ENCODE measurements at places on chromosomes 1 and 21. TPM values are rescaled to one million over a fixed set of nuclear protein-coding genes. Genes with fewer than 3 reads are reported as not detected.

Gene ADGRL4
- total RNA-seq, result 74.4 TPM

Gene VPS45
- total RNA-seq, result 45.6 TPM

GRCh38 chr1:107142140-107142542, 1.3 kb downstream of the NTNG1 start:
- DNase-seq, result no peak
- H3K27me3 ChIP-seq, result no peaks in the 10 kb centered on the region
- H3K27ac ChIP-seq, result no peak overlapping the region
- no peaks in the 10 kb centered on the region for H3K36me3 ChIP-seq
- H3K4me3 ChIP-seq, result peak overlapping the region; percentile 56

- H3K27ac ChIP-seq, result peak overlapping the region; percentile 54
- no peaks in the 10 kb centered on the region for H3K36me3 ChIP-seq
- no peak for DNase-seq
- H3K4me3 ChIP-seq, result no peak overlapping the region
- H3K4me1 ChIP-seq, result no peaks in the 10 kb centered on the region
- no peaks in the 10 kb centered on the region for H3K27me3 ChIP-seq
These were observed 29.8 kb downstream of the SLC30A1 start for GRCh38 chr1:211549092-211549711.

DNA sequence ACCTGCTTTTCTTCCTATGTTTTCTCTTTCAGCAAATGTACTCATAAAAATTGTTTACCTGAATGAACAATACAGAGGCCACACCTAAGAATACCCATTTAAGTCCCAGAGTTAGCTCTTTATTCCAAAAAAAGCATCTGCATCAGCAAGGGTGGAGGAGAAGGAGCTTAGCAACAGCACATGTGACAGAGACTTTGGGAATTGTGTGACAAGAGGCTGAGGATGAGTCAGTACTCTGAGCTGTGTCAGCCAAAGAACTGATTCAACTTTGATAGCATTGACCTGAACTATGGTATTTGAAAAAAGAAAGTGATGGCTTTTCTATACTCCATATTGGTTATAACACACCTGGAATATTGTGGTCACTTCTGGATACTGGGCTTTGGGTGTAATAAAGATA, 162.7 kb downstream of the ZNF648 start:
- no peak for DNase-seq
- H3K27ac ChIP-seq, result no peak overlapping the region
- no peak overlapping the region for H3K4me3 ChIP-seq
- H3K36me3 ChIP-seq, result no peaks in the 10 kb centered on the region
- no peaks in the 10 kb centered on the region for H3K27me3 ChIP-seq

Gene AMY1B
- total RNA-seq, result not detected

Gene HSD3B2
- not detected for total RNA-seq

Gene OR10K2
- total RNA-seq, result not detected

Gene LCE3E
- total RNA-seq, result not detected

Gene OR2T34
- not detected for total RNA-seq

GRCh38 chr1:59453297-59453968, 156.5 kb downstream of the FGGY start:
- DNase-seq, result no peak
- H3K27ac ChIP-seq, result no peak overlapping the region
- H3K4me3 ChIP-seq, result no peak overlapping the region
- H3K36me3 ChIP-seq, result no peaks in the 10 kb centered on the region
- no peaks in the 10 kb centered on the region for H3K27me3 ChIP-seq
- H3K4me1 ChIP-seq, result no peaks in the 10 kb centered on the region

Gene FAM151A
- 0.16 TPM for total RNA-seq

DNA sequence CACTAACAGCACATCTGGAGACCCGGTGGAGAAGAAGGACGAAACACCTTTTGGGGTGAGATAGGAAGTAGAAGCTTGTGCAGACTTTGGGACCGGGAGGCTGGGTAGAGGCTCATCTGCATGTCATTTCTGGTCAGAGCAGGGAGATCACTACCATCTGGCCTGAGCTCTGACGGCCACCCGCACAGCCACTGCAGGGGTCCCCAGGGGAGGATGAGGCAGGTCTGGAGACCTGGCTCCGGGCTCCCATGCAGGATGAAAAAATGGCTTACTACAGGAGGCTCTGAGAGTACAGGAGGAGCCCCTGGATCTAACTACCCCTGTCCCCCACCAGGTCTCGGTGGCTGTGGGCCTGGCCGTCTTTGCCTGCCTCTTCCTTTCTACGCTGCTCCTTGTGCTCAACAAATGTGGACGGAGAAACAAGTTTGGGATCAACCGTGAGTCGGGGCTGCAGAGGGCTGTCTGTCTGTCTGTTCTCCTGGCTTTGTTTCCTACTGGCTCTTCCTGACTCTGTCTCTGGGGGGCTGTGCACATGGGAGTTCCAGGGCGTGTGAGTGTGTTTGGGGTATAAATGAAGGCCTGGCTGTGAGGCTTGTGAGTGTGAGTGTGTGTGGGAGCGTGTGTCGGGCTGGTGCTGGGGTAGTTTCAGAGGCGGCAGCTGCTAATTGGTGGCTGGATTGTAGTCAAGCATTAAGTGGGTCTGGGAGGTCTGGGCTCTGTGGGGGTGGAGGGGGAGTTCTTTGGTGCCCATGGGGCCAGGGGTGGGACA, 14.1 kb downstream of the NTRK1 start:
- H3K4me1 ChIP-seq, result no peaks in the 10 kb centered on the region
- no peak overlapping the region for H3K4me3 ChIP-seq
- H3K27ac ChIP-seq, result no peak overlapping the region
- no peaks in the 10 kb centered on the region for H3K36me3 ChIP-seq
- no peak for DNase-seq
- no peaks in the 10 kb centered on the region for H3K27me3 ChIP-seq

DNA sequence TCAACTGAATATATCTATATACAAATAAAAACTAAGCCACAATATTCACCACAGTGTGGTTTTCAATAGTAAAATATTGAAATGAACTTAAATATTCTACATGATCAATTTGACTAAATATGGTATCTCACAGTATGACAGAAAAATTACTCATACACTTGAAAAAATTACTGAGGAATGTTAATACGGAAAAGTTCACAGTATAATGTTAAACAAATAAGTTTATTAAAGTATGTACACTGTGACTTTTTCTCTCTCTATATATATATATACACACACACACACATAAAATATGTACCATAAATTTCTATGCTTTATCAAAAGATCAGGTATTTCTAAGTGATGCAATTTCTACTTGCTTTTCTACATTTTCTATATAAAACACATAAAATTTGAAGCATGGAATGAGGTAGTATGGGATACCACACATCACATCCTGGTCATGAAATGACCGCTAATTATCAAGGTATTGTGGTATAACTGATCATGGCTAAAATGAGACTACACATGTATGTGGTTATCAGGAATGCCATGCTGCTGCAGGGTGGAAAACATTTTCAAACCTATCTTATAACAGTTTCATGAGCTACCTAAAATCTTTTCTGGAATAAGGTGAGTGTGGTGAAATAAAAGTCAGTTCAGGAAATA, 102.3 kb downstream of the CDC42BPA start:
- no peak overlapping the region for H3K4me3 ChIP-seq
- H3K4me1 ChIP-seq, result no peaks in the 10 kb centered on the region
- no peak for DNase-seq

DNA sequence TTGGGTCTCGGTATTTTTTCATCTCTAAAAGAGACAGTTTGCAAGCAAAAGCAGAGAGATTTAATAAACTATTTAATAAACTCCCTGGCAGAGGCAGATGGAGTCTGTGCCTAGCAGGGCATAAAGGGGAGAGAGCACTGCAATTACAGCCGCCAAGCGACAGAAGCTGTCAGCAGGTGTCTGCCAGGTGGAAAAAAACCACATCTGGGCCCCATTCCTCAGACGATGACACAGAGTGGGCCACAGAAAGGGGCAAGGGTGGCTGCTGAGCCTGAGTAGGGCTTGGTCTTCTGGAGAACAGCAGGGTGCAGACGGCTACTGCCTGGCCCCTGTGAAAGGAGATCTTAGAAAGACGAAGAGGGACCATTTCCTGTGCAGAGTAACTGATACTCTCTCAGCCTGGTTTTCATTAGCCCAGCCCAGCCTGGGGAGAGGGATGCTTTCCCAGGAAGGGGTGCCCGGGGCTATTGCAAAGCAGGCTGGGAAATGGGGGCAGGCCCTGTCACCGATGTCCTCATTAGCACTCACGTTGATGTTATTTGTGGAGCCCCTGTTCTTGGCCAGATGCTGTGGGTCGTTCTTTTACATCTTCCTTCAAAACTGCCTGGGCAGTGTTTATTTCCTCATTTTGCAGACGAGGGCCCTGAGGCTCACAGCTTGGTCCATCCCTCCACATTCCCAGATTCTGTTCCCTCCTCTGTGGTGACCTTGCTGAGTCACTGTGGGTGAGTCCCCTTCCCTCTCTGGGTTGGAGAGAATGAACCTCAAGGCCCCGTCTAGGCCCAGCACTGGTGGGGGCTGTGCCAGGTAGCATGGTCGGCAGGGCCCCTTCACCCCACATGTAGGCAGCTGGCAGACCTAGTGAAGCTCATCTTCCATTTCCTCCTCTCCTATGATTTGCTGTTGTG, 472.7 kb downstream of the PTPRU start:
- H3K4me3 ChIP-seq, result no peak overlapping the region
- peaks cover 17% of the 10 kb centered on the region for H3K27me3 ChIP-seq
- peak overlapping the region; percentile 41 for H3K27ac ChIP-seq
- H3K4me1 ChIP-seq, result no peaks in the 10 kb centered on the region
- DNase-seq, result no peak

- H3K4me1 ChIP-seq, result no peaks in the 10 kb centered on the region
- H3K36me3 ChIP-seq, result no peaks in the 10 kb centered on the region
- DNase-seq, result no peak
- H3K27ac ChIP-seq, result no peak overlapping the region
These were observed 328.7 kb downstream of the PTPRC start for GRCh38 chr1:198967566-198967965.

Gene CFHR3
- total RNA-seq, result not detected

DNA sequence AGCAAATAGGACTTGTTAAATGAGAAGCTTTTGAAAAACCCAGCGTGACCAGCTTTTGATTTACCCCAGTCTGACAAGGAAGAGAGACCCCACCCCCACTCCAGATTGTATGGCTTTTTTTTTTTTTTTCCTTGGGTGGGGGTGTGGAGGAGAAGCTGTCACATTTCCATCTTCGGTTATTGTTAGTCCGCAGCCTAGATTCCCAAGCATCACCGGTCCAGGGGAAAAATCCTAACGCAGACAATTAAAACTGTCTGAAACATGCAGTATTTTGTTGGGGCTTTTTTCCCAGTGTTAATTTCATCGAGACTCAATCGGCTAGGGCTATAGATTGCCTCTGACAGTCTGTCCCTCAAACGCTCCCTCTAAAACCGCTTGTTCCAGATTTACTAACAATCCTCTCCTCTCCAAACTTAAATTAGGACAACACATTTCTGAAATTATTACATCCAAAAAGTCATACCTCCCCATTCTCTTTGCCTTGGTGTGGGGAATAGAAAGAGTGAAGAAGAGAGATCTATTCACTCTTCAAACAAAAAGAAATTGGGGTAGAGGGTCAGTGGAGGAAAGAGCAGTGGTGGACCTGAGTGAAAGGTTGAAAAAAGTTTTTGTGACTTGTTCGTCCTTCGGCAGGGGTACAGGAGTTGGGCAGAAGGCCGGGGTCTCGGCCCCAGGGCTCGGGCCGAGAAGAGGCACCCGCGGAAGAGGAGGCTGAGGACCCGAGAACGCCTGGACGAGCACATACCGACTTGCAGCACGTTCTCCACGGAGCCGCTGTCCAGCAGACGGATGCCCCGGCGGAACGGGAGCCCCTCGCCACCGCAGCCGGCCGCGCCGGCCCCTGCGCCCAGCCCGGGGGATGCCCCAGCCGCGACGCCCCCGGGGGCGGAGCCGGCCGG, 1.1 kb downstream of the ZSWIM5 start:
- peak overlapping the region; percentile 74 for H3K4me3 ChIP-seq
- no peak for DNase-seq
- no peaks in the 10 kb centered on the region for H3K4me1 ChIP-seq
- no peaks in the 10 kb centered on the region for H3K36me3 ChIP-seq

- H3K4me3 ChIP-seq, result no peak overlapping the region
- H3K27me3 ChIP-seq, result no peaks in the 10 kb centered on the region
- H3K27ac ChIP-seq, result no peak overlapping the region
These were observed 15.8 kb upstream of the ETV3L start for GRCh38 chr1:157115429-157115838.

GRCh38 chr1:1170215-1171091, 3.2 kb upstream of the TTLL10 start:
- peaks cover 15% of the 10 kb centered on the region for H3K27me3 ChIP-seq
- H3K4me1 ChIP-seq, result peaks cover 11% of the 10 kb centered on the region
- no peak overlapping the region for H3K4me3 ChIP-seq

GRCh38 chr21:45975020-45975666, 6.4 kb upstream of the COL6A1 start:
- peak overlapping the region; percentile 83 for H3K4me3 ChIP-seq
- no peaks in the 10 kb centered on the region for H3K27me3 ChIP-seq
- no peaks in the 10 kb centered on the region for H3K36me3 ChIP-seq
- peak overlapping the region; percentile 99 for H3K27ac ChIP-seq

Gene LRRC3
- 6.4 TPM for total RNA-seq

DNA sequence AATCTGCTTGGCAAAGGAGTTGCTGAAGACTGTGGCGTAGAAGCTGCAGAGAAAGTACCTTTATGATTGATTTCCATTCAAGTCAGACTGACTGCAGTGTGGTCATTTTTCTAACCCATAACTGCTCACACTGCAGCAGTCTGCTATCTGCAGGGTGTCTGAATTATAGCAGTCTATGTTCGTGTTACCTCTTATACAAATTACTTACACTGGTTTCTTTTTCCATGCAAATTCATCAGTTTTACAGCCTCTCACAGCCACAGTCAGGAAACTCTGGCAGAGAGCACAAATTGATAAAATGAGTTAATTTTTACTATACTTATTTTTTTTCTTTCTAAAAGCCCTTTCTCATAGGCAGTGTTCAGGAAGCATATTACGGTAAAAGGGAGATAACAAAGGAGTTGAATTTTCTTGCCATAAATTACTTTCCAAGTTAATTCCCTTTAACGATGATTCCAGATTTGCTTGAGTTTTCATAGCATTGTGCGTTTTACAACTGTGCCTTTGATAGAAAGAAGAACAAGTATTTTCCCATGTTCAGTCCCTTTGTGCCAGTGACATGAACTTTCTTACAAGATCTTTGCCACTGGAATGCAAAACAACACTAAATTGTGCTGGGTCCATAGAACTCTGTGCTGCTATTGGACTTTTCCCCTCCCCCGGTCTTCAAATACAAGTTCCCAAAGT, 261.5 kb downstream of the NFIA start:
- H3K4me3 ChIP-seq, result no peak overlapping the region
- DNase-seq, result no peak
- H3K36me3 ChIP-seq, result no peaks in the 10 kb centered on the region
- no peaks in the 10 kb centered on the region for H3K27me3 ChIP-seq
- H3K27ac ChIP-seq, result no peak overlapping the region
